LNCaP clone FGC (cell line): ENCODE measurements at places on chromosomes 3 and 15.

GRCh38 chr3:74443102-74443501 is 171.4 kb downstream of the CNTN3 start:
- DNase-seq: no peak

DNA sequence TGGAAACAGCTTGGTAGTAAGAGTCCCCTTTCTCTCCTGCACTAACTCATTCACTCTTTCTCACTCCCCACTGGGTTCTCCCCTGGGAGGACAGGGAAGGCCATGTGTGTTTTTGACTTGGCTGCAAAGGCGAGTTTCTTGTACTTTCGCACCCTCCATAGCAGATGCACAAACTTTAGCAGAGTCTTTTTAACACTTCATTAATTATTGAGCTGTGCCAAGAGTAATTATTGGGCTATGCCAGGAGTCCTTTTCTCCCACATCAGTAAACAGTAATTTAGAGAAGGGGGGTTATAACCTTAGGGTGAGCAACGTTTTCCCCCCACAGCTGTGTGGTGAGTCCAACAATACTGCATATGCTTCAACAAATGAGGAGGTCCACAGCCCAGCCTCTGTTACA is 224.4 kb upstream of the ATP11B start:
- DNase-seq: no peak

DNA sequence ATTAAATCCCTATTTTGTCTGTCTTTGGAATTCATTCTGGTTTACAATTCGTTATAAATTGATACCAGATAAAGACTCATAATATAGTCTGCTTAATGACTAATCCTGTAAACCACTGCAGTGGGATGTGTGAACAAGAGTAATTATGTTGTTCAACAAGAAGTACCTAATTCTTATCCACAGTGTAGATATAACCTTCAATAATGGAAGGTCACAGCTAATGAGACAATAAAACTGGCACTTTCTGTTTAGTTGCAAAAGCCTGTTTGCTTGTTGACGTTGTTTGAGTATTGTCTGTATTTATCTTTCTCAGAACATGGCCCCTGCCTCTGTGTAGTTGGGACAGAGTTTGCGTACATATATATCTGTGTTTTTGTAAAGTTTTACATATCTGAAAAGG is 26.7 kb downstream of the PIAS1 start:
- DNase-seq: peak; percentile 15

DNA sequence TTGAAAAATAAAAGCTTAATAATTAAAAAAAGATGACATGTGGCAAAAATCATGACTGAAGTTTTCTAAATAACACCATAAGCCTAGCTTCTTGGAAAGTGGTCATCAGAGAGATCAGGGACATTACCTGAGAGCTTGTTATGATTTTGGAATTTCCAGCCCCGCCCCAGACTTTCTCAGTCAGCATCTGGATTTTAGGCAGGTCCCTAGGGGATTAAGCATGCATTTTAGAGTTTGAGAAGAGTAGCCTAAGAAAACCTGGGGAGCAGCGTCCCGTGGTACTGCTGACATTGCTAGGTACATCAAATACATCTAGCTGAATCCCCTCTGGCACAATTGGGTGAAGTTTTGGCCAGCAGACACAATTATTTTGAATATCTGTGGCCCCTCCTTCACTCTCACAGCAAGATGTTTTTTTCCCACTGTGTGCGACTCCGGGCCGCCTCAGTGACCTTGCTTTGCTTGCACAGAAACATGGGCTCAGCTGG is 58.7 kb upstream of the MEF2A start:
- DNase-seq: no peak

DNA sequence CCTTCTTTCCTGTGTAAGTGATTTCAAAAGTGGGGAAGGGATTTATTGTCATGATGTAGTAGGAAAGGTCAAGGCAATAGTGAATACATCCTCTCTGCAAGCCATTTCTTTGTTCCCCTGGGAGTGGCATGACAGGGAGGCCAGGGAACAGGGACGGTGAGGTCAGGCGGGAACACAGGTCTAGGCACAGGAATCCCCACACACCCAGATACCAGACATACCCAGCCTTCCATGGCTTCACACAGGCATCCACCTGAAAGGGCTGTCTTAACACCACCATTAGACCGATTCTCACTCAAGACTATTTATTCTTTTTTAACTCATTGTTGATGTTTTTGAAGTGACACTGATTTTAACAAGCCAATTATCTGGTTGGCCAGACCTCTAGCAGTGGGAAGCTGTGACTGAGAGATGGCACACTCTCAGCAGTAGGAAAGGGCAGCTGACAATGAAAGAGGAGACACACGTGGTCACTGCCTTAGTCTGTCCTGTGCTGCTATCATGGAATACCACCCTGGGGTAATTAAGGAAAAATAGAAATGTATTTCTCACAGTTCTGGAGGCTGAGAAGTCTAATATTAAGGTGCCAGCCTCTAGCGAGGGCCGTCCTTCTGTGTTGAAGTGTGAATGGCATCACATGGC is 74.6 kb upstream of the MYZAP start:
- DNase-seq: no peak

DNA sequence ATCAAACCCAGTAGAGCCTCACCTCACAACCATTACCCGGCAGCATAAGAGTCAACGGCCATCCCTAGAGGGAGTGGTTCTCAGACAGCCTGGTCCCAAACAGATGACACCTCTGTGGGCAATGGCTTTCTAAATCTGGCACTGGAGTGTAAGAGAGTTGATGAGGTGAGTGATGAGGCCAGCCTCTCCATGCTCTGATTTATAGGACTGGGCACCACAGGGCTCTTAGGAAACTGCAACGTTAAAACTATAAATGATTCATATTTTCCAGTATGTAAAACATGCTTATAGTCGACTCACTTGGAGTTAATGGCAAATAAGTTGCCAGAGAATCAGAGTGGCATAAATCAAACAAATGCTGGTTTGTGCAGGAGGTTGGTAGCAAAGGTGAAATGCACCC is 187.7 kb downstream of the GREM1 start:
- DNase-seq: no peak
